ENCODE measurements at places on chromosomes 6 and 20.

DNA sequence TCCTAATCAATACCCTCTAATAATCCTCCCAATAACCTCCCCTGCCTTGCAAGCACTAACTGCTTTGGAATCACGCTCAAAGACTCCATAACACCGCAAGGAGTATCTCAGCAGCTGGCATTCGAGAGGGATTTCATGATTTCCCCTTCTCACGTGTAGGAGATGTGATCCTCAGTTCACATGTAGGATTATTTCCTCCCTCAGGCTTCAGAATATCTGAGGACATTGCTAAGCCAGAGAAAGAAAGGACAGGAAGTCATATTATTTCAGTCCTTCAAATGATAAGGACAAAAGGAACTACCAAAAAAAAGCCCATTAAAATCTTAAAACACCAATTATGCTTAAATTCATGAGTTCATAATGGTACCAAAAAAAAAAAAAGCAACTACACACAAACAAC, 122.9 kb downstream of the NFATC2 start:
- DNase-seq = no peak

DNA sequence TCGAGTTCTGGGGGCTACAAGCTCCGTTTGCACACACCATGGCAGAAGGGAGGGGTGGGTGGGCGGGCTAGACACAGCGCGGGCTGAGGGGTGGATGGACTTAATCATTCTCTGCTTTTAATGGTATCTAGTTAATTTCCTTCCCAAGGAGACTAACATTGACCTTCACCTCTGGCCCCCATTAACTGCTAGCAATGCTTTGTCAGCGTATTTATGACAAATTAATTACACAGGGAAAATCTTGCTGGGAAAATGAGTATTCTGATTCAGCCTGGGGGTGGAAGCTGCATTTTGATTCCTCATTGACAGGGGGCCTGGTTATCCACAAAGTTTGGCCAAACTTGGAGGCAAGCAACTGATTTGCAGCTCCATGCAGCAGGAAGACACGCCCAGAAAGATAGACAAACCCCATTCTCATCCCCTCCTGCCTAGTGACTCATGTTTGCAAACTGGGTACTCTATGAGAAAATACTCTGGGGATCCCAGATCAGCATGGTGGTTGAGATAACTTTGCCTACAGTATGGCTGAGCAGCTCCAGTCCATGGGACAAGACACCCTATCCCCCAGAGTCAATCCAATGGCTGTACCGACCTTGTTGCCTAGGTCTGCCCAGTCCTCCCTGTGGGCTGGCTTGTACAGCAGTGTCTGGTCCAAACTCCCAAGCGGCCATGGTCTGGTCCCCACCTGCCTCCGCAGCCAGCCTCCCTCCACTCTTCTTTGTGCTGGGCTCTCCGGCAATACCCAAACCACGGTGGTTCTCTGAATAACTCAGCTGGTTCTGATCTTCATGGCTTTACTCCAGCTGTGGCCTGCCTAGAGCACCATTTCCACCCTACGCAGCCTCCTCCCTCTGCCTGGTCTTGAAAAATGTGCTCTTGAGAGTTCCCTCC, 19.7 kb downstream of the ZBP1 start:
- DNase-seq = no peak

DNA sequence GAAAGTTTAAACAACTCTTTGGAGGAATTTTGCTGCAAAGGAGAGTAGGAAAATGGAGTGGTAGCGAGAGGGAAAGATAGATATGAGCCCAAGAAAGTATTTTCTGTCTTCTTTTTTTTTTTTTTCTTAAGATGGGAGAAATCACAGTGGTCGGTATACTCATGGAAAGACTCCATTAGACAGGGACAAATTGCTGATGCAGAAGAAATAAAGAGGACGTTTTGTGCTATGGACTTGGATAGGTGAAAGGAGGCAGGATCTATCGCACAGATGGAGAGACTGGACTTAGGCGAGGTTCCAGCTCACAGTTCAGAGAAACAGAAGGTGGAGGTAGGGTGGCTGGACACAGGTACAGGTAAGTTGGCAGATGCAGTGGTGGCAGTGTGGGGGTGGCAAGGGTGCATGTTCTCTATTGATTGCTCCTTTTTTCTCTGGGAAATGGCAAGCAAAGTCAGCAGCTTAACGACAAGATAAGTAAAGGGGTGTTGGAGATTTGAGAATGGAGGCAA, 44.2 kb upstream of the ARMC2 start:
- no peak for DNase-seq

- DNase-seq = peak; percentile 11
Observed at GRCh38 chr20:57205606-57206219, 60.7 kb downstream of the BMP7 start.

- DNase-seq = no peak
Observed at GRCh38 chr20:37970856-37971245, 62.4 kb downstream of the TTI1 start.
